Ecto neural progenitor cell (in vitro differentiated cells): ENCODE measurements at places on chromosomes 11 and 22.

GRCh38 chr11:34243600-34244464, 114.0 kb downstream of the ABTB2 start:
- no peak for DNase-seq

DNA sequence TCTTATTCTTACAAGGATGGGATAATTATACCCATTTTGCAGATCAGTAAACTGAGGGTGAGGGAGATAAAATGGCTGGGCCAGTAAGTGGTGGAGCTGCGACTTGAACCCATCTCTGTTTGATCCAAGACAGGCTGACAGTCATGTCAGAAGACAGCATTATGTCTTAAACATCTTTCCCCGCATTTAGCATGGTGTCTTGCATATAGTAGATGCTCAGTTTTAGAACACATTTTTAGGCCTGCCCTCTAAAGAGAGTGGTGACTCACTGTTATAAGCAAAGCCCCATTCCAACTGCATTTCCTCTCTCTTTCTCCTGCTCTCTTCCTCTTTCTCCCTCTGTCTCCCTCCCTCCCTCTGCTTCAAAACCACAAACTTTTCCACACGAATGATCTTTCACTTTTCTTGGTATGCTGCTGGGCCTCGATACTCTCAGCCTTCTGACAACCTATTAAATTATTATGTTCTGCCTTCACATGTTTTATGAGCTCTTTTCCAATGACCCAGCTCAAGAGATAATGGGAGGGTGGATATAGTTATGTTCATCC, 25.2 kb downstream of the CWC15 start:
- no peak for DNase-seq

DNA sequence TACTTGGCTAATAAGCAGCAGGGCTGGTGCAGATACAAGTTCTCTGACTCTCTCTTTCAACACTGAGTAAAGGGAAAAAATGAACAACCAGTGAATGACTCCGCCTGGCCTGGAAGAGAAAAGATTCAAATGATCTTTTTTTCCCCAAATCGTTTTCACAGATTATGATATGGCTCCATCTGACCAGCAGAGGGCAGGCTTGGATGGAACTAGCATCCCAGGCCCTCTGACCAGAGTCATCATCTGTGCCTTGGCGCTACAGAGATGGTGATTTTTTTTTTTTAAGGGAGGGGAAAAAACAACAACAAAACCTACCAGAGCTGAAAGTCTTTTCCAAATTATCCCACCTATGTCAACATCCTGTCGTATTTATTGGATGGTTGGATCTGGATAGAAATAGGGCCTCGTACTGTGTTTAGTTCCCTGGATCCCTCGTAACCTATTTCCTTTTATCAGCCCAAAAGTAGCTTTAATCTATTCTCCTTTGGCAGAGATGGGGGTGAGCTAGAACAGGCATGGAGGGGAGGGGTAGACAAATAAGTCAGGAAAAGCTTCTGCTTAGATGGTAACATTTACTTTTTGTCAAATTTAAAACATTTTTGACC, 69.7 kb downstream of the PRSS23 start:
- peak; percentile 59 for DNase-seq

DNA sequence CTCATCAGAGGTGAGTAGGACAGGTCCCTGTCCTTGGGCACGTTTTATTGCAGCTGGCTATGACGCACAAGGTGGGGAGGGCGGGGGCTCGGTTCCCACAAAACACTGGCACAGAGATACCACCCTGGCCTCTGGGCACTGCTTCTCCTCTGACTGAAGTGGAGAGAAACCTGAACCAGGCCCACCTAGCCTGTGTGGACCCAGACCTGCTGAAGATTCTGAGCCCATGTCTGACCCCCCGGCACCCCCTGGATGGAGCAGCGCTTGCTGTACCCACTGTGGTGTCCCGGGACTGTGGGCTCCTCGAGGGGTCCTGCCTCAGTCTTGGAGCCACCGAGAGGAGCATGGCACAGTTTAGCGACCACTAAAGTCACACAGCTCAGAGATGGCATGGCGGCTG, 72.6 kb downstream of the PARVB start:
- DNase-seq: no peak

GRCh38 chr11:134797411-134798089, 385.5 kb upstream of the B3GAT1 start:
- no peak for DNase-seq

DNA sequence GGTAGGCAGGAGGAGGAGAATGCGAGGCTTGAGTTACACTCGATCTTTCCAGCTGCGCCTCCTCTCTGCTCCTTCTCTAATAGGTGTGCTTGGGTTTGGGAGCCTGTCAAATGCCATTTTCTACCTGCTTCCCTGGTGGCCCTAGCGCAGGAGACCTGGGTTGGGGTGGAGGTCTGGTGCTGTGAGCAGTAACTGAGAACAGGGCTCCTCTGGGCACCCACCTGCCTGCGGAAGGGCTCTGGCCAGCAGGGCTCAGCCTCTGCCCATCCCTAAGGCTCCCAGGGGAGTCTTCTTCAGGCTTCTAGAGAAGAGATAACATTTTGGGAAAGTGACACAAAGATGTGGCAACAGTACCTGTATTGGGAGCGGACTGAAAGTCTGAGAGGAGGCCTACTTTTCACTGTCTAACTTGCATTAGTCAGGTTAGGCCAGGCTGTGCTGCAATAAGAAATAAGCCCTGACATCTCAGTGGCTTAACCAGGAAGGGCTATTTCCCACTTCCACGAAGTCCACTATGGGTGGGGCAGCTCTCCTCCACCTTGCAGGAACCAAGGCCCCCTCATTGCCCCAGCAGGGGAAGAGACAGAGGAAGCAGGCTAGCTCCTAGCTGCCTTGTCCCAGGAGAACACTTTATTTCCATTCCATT, 7.7 kb upstream of the LTO1 start:
- no peak for DNase-seq

- no peak for DNase-seq
Observed at GRCh38 chr11:75159151-75159953, 8.4 kb downstream of the SLCO2B1 start.

DNA sequence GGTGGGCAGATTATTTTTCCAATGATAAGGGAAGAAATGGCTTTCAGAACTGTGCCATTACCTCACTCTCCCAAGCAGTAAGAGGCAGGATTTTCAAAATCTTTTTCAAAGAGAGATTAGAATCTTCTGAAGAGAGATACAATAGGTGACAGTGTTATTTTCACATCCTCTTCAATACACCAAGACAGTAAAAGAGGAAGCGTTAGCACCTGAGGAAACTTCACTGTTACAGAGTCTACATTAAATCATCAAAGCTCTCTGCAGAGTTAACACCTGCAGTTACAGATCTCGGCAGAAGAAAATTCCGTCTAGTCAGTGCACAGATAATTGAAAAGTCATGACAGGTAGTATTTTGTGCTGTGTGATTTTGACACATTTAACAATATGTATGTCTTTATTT, 144.9 kb downstream of the PGR start:
- no peak for DNase-seq

GRCh38 chr11:59267196-59267595, 54.5 kb upstream of the MPEG1 start:
- DNase-seq: no peak

DNA sequence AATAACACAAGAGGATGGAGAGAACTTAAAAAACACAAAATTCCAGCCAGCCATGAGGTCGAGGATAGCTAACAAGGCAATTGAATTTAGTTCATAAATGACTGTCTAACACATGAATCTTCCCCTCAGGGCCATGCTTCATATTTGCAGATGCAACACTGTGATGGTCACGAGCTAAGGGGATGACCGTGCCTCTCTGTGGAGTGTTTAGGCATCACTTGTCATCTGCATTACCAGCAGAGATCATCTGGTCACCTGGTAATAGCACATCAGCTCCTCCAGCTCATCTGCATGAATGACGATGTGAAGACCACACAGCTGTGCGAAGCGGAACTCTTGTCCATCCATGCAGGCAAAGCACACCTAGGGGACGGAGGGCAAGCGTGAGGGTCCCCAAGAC, 20.9 kb upstream of the SLC25A1 start:
- DNase-seq: no peak

DNA sequence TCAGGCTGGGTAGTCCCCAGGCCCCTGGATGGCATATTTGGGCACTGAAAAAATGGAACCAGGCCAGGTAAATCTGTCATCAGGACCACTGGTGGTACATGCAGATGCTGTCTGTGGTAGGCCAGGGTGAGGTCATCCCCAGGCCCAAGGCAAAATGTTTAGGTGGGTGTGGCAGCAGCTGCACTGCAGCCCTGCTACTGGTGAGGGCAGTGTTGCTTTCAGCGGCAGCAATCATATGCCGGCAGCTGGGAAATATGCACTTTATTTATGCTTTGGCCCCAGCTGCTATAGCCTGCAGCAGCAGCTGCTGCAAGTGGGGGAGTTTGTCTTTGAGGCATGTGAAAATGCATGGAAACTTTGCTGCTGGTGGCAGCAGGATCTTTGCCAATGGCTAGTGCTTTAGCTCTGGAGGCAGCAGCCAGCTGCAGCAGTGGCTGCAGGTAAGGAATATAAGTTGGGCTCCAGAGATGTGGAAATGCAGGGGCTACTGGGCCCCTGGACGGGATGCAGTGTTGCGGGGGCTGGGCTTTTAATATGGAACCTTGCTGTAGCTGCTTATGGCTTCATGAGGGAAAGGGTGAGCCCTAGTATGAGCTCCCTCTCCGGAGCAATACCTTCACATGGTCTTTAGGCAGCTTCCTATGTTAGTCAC, 365.7 kb upstream of the CADM1 start:
- DNase-seq: peak; percentile 71

- DNase-seq: no peak
Observed at GRCh38 chr11:61092280-61092766, 10.0 kb upstream of the CD5 start.

GRCh38 chr11:35006389-35007128, 90.1 kb downstream of the PDHX start:
- DNase-seq: no peak
